ENCODE measurements at places on chromosomes 6 and 20. TPM values are rescaled to one million over a fixed set of nuclear protein-coding genes. Genes with fewer than 3 reads are reported as not detected.

MDFI gene
- 2.9 TPM for polyA plus RNA-seq

TCP11 gene
- polyA plus RNA-seq = 0.04 TPM

CTAGE9 gene
- polyA plus RNA-seq = not detected

ELOVL4 gene
- 0.27 TPM for polyA plus RNA-seq

PSMA7 gene
- 472 TPM for polyA plus RNA-seq

ELOVL2 gene
- 1.3 TPM for polyA plus RNA-seq

ANKRD66 gene
- polyA plus RNA-seq = not detected

ZBP1 gene
- polyA plus RNA-seq = not detected

DDX43 gene
- 0.08 TPM for polyA plus RNA-seq

HDGFL1 gene
- not detected for polyA plus RNA-seq

VWA7 gene
- polyA plus RNA-seq = 6.2 TPM

Measured in heart left ventricle (tissue), 16 donors.